DMS53 (cell line): ENCODE measurements at places on chromosomes 6 and 20.
A peak's percentile ranks its signal among the peaks of the same experiment; 100 is the strongest.

DNA sequence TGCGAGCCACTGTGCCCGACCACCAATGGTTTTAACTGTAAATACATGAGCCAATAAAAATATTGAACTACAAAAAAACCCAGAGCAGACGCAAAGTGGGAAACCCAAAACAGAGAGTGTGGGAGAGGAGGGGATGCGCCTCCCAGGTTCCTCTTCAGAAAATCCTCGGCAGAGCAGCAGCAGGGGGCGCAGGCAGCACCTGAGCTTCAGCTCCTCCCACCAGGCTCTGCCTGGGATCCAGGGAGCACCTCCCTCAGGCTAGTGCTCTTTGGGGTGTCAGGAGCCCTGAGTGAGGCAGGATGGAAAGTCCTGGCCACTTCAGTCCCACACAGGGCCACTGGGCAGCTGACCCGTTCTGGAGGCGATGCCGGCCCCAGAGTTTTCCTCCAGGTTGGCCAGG is 536.9 kb upstream of the CDH4 start:
- DNase-seq: no peak

- DNase-seq: peak; percentile 42
Measured at GRCh38 chr6:72649032-72649984, 27.4 kb downstream of the KCNQ5 start.

DNA sequence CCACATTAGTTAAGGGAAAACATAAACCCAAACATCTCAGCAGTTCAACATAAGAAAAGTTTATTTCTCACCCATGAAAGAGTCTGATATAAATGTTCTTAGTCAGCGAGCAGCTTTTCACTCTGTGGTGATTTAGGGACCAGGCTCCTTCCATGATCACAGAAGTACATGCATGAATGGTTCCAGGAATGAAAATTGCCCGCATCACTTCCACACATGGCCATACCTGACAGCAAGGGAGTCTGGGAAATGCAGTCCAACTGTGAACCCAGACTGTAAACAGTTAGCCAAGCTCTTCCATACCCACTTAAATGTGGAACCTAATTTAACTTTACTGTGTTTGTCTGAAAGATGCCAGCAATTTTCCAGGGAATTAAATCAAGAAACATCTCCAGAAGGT is 353.9 kb downstream of the HACE1 start:
- no peak for DNase-seq

DNA sequence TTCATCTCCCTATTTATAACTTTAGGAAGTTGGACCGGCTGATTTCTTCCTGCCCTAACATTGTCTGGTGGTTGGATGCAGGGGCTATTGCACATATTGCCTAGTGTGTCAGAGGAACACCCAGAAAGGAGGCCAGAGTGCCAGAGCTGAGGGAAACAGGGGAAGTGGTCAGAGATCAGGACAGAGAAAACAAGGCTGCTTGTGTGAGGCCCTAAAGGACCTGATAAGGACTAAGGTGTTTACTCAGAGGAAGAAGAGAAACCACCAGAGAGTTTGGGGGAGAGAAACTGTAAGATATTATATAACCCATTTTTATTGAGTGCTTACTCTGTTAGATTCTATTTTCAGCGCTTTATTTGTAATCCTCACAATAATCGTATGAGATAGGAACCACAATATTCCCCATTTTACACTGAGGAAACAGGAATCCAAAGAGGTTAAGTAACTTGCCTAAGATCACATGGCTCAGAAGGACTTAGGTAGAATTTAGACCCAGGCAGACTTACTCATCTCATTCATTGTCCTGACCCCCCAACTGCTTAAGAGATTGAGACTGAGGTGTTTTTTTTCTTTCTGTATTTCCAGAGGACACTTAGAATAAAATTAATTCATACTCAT is 54.0 kb upstream of the REV3L start:
- DNase-seq: no peak

DNA sequence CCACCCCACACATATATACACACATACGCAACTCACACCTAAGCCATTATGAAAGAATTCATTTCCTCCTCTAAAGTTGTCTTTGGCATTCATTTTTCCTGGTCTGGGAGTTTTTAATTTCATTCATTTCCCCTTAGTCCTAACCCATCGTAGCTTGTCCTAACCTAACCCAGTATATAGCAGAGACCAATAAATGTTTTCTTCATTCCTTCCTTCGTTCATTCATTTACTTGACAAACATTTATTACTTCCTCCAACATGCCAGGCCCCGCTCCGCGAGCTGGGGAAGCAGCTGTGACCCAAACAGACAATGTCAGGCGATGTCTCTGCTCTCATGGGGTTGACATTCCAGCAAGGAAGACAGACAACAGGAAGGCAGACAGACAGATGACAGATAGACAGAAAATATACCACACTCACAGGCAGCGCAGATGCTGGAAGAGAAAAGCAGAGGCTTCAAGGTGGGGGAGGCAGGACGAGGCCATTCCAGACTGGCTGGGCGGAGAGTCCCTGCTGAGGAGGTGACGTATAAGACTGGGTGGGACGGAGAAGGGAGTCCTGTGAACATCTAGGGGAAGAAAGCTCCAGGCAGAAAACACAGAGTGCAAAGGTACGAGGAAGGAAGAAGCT is 33.7 kb upstream of the SIRPA start:
- DNase-seq: no peak

DNA sequence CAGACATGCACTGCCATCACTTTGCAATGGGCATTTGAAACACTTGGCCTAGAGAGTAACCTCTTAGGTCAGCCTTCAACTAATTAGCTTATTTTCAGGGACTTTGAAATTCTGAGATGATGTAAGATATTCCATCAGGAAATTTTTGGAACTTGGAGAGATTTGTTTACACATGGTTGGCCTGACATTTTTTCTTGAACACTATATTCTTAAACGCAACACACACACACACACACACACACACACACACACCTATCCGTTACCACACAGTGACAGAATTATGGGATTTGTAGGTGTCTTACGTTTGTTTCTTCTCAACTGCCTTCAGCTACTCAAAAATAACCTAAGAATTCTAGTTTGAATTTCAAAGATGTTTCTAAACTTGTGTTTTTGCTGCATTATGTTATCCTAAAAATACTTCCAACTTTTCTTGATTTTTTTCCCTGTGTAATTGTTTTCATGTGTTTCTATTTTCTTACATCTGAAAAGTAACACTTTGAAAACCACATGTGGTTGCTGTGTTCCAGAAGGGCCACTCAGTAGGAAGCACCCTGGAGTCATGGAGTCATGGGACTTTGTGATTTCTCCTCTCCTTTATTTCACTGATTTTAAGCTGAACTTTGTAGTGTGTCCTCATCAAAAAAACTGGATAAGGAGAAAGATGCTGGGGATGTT is 31.9 kb downstream of the MARCKS start:
- DNase-seq: no peak

- no peak for DNase-seq
Measured at GRCh38 chr20:48595495-48596333, 232.1 kb downstream of the PREX1 start.

GRCh38 chr6:143225929-143226328 is 165.2 kb downstream of the AIG1 start:
- DNase-seq: no peak

GRCh38 chr6:158475344-158476302 is 84.3 kb upstream of the TMEM181 start:
- peak; percentile 95 for DNase-seq

GRCh38 chr6:27503436-27504030 is 30.6 kb upstream of the ZNF184 start:
- peak; percentile 78 for DNase-seq

GRCh38 chr6:66538551-66539135 is 831.6 kb upstream of the EYS start:
- DNase-seq: no peak

DNA sequence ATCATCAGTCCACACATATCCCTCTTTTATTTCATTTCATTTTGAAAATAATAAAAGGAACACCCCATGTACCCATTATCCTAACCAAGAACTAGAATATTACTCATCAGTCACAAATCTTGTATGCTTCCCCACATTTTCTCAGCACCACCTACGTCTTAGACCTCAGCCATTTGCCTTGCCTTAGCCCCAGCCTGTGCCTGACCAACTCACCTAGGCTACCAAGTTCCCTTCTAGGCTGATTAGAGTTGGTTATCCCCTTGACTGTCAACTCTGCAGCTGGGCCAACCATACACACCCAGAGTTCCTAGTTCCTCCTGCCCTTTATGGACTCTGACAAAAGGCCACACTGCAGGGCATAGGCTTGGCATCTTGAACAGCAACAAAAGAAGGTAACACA is 33.4 kb upstream of the IPCEF1 start:
- peak; percentile 8 for DNase-seq

DNA sequence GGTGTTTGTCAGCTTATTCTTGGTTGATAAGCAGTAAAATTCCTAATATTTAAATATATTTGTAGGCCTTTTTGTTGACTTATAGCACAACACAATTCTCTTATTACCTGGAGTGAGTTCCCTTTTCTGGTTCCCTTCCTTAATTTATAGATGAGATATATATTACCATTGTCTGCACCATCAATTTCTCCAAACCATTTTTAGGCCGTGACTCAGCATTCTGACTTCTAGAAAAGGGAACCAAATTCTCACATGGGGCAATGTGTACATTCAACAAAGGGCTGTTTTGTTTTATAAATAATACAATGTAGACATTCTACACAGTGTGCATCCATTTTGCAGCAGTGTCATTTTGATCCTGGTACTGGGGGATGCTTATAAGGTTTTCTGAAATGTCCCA is 52.8 kb downstream of the NCOA7 start:
- DNase-seq: no peak

DNA sequence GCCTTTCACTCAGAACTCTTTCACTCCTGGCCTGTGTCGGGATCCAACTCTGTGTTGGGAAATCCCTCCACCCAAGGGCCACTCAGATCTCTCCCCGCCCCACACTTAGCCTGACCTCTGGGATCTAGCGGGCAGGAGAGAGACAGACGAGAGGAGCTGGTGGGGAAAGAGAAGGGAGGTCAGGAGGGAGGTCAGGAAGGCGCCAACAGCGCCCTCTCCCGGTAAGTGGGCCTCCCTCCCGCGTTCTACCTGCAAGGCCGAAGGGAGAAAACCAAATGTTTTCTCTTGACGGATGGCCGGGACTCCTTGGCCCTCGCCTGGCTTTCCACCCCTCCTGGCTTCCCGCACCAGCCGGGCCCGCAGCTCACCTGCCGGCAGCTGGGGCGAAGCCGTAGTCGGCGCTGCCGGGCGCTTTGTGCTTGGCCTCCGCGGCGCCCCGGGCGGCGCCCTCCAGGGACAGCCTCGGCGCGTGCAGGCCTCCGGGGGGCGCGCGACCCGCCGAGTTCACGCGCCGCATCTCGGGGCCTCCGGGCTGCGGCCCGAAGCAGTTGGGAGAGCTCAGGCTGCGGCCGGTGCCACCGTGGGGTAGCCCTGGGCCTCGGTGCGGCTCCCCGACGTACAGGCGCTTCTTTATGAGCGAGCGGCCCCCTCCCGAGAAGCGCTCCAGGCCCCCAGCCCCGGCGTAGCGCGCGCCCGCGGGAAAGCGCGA is 38.2 kb downstream of the C6orf132 start:
- no peak for DNase-seq

DNA sequence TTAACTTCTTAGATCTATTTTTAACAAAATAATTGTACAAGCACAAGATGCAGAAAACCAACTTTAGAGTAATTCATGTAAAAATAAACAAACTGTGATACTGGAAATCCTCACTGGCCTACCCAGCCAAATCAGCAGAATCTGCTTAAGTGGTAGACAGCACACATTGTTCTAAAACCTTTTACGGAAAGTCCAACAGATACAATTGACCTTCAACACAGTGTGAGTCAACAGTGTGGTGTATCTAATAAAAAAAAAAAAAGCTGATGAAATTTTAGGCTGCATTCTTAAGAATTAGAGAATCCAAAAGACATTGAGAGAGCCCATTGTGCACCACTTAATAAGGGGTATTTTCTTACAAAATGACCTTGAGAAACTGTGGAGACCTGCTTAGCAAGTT is 174.5 kb downstream of the COL21A1 start:
- DNase-seq: no peak

DNA sequence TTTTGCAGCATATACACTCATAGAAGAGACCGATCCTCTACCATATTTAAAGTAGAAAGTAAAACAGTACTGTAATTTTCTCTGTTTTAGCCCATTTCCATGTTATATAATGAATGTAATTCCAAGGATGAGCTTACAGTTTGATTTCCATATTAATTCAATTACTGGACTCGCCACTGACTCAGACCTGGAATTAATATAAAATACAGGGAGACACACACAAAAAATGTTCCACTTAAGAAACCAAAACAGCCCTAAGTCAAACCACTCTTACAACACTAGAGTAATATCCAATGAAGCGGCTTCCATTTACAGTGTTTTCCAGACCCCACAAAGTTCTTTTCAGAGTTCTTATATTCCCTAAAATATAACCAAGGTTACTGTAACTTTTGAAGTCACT is 110.6 kb downstream of the BACH2 start:
- no peak for DNase-seq

DNA sequence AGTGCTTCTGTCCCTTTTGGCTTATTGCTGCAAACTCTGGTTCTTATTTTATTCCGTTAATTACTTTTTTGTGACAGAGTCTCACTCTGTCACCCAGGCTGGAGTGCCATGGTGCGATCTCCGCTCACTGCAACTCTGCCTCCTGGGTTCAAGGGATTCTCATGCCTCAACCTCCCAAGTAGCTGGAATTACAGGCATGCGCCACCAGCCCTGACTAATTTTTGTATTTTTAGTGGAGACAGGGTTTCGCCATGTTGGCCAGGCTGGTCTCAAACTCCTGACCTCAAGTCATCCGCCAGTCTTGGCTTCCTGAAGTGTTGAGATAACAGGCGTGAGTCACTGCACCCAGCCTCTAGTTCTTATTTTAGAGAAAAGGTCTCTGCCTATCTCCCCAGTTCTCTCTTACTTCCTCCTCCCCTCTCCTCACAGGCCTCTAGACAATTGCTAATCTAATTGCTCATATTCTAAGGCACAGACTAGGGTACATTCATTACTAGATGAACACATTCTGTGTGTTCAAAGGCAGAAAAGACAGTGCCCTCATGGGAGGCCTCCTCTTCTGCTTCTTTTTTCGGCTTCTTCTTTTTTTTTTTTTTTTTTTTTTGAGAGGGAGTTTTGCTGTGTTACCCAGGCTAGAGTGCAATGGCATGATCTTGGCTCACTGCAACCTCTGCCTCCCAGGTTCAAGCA is 27.0 kb downstream of the EDEM2 start:
- DNase-seq: no peak

DNA sequence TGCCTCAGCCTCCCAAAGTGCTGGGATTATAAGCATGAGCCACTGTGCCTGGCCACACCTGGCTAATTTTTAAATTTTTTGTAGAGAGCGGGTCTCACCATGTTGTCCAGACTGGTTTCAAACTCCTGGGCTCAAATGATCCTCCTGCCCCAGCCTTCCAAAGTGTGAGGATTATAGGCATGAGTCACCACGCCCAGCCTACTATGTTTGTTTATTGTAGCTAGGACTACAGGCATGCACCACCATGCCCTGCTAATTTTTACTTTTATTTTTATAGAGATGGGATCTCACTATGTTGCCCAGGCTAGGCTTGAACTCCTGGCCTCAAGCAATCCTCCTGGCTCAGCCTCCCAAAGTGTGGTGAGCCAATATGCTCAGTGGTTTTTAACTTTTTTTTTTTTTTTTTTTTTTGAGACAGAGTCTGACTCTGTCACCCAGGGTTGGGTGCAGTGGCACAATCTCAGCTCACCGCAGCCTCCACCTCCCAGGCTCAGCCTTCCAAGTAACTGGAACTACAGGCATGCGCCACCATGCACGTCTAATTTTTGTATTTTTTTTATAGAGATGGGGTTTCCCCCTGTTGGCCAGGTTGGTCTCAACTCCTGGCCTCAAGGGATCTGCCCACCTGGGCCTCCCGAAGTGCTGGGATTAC is 12.0 kb upstream of the DDX43 start:
- peak; percentile 67 for DNase-seq
